ENCODE measurements at places on chromosomes 4 and X.
A peak's percentile ranks its signal among the peaks of the same experiment; 100 is the strongest.

DNA sequence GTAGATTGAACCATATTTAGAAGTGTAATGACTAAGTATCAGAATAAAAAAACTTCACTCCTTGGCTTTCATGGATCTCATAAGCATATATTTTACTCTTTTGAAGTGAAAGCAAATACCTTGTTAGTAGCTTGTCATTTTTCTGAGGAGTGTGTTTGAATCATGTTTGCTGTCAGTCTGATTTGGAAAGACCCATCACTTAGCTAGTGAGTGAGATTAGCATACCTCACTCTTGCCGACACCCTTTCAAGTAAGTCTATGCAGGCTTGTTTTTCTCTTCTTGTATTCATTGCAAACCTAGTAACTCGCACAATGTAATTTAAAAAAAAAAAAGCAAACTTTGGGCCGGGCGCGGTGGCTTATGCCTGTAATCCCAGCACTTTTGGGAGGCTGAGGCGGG is 360.0 kb downstream of the ARHGAP24 start:
- DNase-seq: no peak

DNA sequence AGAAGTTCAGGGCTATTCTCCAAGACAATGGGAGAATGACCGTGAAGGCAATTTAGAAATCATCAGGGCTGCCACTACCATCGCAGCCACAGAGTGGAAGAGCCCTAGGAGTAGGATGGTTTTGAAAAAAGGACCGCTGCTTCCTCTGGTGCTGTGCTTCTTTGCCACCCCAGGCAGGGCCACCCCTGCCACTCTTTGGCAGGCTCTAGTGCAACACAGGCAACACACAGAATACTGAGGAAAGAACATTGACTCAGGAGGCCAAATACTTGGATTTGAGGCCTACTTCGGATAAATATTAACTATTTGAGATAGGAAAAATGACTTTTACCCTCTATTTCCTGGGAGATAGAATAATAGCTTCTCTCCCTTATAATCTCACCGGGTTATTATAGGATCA is 228.9 kb upstream of the BOD1L1 start:
- no peak for DNase-seq

- DNase-seq: peak; percentile 42
These were observed 5.1 kb upstream of the GABRQ start for GRCh38 chrX:152632445-152633097.

GRCh38 chr4:163544407-163545038 is 50.0 kb downstream of the TMA16 start:
- peak; percentile 85 for DNase-seq

GRCh38 chrX:107506596-107507031 is 57.2 kb downstream of the FRMPD3 start:
- DNase-seq: peak; percentile 27

GRCh38 chr4:125719987-125720386 is 405.2 kb downstream of the FAT4 start:
- DNase-seq: no peak

DNA sequence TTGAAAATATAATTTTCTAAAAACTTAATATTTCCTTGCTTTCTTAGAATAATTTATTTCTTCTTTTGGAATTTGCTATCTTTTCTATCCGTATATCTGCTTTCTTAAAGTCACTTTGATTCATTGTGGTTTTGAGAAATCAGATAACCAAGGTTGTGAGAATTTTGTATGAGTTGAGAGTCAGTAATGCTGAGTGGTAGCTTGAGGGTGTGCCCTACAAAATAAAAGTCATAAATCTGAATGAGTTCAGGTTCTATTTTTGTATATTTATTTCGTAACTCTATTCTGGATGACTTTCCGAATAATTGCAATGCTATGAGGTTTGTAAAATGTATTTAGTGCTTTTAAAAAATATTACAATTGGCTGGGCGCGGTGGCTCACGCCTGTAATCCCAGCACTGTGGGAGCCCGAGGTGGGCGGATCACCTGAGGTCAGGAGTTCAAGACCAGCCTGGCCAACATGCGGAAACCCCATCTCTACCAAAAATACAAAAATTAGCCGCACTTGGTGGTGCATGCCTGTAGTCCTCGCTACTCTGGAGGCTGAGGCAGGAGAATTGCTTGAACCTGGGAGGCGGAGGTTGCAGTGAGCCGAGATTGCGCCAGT is 8.9 kb downstream of the COPS4 start:
- no peak for DNase-seq

DNA sequence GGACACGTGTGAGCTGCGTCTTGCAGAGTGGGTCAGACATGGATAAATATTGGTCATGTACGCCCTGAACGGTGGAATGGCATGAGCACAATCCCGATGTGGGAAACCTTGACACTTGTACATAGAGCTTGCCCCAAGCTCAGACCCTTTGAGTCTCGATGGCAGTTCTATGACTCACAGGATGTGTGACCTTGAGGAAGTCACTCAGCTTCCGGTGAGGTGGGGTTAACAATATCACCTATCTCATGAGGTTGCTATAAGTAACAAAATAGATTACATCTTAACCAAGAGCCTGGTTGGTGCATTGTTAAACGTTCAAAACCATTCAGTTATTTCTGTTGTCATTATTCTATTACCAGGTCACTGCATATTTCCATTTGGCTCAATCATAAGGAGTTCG is 109.1 kb upstream of the TBL1X start:
- DNase-seq: no peak

DNA sequence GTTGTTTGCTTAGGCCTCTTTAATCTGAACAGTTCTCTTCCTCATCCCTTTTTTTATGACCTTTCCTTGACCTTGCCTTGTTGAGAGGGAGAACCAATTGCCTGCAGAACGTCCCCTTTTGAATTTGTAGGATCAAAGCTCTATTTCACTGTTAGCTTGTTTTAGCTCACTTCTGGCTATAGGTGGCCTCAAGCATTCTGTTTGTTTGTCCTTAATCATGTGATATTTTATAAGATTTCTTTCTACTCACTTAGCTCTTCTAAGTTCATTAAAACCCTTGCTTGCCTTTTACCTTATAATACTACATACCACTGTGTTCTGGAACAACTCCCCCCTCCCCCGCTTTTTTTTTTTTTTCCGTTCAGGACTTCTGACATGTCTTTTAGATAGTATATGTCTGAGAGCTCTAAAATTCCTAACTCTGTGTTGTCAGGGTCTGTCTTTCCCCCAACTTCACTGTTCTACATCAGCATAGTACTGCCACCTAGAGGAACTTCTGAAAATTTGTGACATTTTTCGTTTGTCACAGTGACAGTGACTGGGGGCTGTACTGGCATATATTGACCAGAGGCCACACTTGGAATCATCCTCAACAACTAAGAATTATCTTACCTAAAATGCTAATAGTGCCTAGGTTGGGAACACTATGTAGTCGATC is 128.5 kb downstream of the LARP7 start:
- DNase-seq: peak; percentile 52

DNA sequence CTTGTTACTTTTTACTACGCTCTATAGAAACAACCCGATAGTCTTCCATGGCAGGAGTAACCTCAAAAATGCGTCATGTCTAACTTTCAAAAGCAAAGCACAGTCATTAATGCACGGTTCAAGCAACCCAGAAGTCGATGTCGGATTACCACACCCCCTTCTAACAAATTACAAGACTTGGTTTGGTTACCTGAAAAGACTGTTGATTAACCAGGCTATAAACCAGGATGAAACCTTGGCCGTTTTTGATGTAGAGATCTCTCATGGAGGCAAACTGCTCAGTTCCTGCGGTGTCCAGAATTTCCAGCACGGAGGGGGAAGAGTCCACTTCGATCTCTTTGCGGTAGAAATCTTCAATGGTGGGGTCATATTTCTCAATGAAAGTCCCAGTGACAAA is 2.4 kb downstream of the RAP2C start:
- DNase-seq: no peak

All from D341Med (cell line).